ENCODE measurements at places on chromosomes 11 and 22.

DNA sequence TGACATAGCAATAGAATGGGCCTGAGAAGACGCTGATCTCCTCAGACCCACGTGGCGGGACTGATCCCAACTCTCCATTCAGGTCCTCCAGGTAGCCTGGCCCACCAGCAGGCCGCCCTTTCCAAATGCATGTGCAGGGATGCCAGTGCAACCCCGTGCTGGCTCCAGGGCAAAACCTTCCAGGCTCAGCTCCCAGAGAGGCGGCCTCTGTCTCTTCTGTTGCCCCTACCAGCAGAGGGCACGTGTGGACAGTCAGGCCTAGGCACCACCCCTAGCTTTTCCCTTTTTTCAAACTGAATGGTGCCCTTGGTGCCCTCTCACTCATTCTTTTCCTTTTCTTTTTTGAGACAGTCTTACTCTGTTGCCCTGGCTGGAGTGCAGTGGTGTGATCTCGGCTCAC, 121.7 kb downstream of the OSBP2 start:
- DNase-seq: no peak

DNA sequence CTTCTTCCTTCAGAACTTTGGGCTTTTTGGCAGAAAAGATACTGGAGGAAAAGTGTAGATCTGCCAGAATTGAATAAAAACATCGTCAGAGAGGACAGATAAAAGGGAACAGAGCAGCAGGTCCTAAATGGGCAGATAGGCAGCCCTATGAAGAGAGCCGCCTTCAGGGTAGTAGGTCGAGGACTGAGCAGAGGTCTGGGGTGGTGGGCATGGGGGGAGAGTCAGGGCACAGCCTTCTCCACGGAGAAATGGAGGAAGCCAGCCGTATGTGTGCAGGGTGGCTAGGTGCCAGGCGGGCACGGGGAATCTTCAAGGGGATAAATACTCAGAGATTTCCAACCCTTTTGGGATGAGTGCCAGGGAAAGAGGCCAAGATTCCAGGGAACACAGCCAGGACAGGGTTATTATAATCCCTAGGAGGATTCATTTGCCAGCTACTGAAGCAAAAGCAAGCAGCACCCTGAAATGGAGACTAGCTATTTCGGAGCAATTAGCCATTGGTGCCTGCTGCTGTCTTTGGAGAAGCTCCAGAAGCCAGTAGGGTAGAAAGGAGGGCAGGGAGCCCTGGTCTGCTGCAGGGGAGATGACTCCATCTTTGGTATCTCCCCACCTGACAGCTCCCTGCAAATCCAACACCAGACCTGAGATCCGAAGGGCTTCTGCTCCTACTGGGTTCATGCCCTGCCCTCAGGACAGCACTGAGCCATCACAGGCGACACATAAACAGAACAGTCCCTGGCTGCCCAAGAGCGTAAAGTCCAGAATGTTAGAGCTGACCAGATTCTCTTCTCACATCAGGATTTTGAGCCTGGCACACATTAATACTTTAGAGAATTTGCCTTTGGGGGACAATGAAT, 174.5 kb upstream of the NTM start:
- no peak for DNase-seq

DNA sequence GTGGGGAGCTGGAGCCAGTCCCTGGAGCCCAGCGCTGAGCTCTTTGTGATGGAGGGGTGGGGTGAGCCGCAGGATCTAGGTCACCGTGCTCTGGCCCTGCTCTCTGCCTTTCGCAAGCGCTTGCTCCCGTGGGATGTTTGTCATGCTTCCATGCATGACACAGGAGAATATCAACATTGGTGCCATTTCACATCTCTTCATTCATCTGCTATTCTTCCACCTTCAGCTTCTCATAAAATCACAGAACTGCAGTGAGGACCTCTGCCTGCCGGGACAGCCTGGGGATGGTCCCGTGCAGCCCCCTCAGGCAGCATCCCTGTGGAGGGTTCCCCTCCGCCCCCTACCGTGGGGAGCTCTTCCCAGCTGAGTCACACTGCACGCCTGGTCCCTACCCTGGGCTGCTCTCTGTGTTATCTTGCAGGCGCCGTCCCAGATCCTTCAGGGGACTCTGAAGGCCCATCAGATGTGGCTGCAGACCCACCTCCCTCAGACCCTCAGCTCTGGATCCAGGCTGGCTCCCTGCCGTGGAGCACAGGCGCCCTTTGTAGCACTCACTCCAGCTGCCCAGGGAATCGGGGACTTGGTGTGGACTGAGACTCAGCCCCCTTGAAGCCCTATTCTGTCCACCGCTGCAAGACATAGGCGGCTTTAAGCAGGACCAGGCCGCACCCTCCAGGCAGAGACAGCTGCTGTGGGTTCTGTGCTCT, 5.1 kb upstream of the SEPTIN5 start:
- DNase-seq: no peak

GRCh38 chr11:62726156-62726914, 922 bp downstream of the HNRNPUL2 start:
- no peak for DNase-seq

DNA sequence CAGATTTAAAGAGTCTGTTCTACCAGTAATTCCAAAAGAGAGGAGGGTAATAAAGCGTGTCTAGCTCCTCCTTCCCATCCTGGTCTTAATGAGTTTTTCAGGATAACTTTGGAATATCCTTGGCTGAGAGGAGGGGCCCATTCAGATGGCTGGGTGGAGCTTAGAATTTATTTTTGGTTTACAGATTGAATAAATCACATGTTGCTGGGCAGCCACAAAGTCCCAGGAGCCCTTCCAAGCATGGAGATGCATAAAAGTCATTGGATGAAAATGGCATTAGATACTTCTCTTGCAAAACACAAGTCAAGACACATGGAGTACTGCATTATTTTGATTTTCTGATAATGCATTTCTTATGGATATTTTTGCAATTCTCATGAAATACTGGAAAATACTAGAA, 139.0 kb downstream of the TRPC6 start:
- DNase-seq: no peak

All from CD8-positive, alpha-beta T cell (primary cell).